ENCODE measurements at places on chromosomes 2 and 18.

DNA sequence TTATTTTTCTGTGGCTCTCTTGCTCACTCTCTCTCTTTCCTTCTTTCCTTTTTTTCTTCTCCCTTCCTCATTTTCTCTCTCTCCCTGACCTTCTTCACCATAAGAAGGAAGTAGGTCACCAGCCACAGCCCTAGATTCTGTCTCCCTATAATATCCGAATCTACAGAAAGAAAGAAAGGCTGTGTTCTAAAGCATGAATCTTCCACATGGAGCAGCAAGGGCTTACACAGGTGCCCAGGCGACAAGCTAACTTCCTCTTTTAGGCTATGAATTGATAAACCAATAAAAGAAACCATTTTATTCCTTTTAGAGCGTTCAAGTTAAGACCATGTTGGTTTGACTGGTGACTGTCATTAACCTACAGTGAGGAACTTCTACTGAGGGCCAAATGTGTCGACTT, 49.3 kb downstream of the CACNB4 start:
- DNase-seq: no peak

DNA sequence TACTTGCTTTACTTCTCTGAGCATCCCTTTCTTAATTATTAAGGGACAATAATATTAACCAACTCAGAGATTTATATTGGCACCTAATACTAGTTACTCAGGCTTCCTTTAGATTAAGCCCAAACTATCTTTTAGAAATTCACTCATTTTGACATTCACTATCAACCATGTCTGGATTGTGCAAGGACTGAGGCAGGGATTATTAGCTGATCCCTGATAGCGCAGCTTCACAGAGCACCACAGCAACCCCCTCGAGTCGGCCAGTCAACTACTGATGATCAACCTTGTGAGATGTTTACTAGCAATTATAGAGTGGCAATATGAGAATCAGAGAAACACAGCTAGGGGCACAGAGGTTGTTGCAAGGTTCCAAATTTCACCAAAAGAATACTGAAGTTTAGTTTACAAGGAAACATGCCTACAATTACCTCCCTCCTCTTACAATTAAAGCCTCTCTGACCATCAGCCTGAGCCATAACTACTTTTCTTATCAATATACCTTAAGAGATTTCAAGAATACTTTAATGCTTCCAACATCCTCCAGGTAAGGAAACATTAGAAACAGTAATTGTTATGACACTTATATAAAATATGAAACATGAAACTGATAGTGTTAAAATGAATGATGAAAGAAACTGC, 191.6 kb downstream of the TCF4 start:
- no peak for DNase-seq

DNA sequence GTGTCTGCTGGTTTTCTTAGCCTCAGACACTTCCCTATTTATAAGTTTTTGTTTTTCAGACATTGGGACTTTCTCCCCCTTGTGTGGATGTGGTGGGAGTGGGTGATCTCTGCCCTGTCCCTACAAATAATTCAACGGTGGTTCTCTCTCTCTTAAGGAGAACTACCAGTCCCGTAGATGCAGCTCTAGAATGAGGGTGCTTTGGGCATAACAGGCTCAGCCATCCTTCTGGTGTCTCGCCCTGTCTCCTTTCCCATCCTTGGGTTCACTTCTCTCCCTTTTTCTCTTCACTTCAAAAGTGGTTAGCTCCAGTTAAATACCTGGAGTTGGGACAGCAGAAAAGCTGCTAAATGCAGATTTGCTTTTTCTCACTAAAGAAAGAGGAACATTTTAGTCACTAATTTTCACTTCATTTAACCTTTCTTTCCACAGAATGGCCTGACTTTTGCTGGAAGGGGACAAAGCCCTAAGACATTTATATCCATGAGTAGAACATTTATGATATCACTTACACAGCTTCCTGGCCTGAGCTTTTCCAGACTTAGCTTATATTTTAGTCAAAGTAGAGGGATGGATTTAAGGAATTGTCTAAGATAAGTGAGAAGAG, 121.2 kb upstream of the CXCR4 start:
- no peak for DNase-seq

DNA sequence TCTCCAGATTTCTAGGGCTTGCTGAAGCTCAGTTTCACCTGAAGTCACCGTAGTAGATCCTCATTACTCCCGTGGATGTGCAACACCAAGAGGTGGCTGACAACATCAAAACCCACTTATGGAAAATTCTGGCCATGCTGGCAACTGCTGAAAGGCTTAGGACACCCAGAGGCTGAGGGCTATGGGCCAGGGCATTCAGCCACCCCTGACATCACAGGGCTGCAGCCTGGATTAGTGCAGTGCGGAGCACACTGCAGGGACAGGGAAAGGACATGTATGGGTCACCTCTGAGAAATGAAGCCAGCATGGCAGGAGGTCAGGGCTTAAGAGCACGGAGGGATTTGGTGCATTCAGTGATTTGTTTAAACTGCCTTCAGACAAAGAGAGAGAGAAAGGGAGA, 300.6 kb downstream of the TDRD15 start:
- no peak for DNase-seq

GRCh38 chr2:150166313-150167051, 321.0 kb downstream of the RND3 start:
- DNase-seq: no peak

GRCh38 chr2:81583311-81584108, 1279.0 kb upstream of the LRRTM1 start:
- no peak for DNase-seq

DNA sequence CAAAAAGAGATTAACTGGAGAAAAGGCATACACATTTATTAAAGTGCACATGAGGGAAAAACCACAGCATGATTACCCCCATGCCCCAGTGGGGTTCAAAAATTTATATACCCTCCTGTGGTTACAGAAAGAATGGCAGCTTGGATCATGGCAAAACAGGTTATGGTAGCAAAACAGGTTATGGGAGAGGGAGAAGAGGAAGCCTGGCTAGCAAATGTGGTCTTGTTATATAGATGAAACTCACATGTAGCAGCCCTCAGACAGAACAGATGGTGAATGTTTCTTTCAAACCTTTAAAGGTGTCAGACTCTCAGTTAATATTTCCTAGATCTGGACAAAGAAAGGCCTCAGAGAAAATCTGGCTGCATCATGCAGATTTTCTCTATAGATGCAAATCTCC, 178.2 kb upstream of the ZC3H15 start:
- no peak for DNase-seq

- DNase-seq: peak; percentile 53
Measured at GRCh38 chr2:127067620-127068350, 39.2 kb downstream of the BIN1 start.

GRCh38 chr2:206361407-206362045, 81.8 kb upstream of the ADAM23 start:
- DNase-seq: no peak

DNA sequence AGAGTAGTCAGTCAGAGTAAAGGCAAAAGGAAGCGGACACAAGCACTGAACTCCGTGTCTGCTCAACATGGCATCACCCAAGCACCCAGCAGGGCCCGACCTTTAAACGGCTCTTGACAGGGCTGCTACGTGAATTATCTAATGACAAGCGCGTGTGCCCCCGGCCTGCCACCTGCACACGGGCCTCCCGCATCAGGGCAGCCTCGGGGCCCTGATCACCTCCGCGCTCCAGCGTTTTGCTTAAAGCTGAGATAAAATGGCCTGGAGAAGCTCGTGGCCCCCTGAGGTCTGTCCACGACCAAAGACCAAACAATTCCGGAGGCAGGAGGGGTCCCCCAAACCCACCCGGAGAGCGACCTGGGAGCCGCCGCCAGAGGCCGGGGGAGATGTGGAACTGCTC, 376 bp downstream of the NDUFA10 start:
- peak; percentile 16 for DNase-seq

- DNase-seq: no peak
Measured at GRCh38 chr18:62348474-62348873, 23.4 kb downstream of the TNFRSF11A start.

DNA sequence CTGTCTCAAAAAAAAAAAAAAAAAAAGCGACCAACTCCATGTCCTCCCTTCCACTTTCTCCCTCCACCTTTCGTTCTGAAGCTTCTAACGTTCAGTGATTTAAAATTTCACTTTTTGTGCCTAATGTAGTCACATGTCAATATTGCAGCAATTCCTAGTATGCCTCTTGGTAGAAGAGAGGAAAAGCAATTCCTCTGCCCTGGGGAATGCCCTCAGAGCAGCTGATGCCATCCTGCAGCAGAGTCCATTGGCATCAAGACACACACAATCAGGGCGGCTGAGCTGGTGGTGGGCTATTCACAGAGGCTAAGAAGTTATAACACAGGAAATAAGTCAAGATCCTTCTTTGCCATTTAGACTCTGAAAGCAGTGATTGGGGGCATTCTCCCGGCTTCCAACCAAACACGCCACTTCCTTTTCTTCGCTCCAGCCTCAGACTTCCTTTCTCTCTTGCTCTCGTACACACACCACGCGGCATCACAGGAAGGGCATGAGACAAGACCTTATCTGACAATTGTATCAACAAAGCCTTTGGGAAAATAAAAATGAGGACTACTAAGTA, 71.9 kb downstream of the MOGAT1 start:
- DNase-seq: no peak

DNA sequence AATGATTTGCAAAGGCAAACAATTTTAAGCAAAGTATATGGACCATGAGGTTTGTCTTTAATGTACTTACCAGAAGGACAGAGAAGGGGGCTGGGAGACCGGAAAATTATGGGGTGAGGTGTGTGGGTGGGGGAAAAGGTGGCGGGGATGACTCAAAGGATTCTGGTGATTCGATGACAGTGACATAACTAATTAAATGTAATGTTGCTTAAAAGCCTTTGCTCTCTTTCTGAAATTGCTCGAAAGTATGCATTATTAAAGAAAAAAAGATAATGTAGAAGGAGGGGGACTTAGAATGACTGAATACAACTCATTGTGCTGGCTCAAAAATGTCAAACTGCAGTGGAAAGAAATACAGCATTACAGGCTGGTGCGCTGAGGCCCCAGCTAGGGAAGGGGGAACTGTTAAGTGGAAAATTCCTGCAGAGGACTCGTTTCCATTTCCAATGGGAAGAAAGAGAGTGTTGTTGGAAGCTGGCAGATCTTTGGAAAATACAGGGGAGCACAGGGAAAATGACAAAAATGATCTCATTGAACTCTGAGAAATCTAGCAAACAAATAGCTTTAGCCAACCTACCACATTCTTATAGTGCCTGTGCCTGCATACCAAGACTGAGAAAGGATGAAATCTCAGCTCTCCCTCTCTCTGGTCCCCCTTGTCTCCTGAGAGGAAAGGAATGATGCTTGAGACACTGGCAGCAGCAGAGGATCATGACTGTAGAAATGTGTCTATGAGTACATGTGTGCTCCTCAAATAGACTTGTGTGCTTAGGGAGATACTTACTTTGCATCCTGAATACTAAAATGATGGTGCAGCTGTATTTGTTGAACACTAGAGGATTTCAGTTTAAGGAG, 632.4 kb downstream of the NYAP2 start:
- DNase-seq: no peak

GRCh38 chr2:3429066-3429610, 49.6 kb downstream of the TRAPPC12 start:
- no peak for DNase-seq

- no peak for DNase-seq
Measured at GRCh38 chr2:168752361-168752760, 50.1 kb upstream of the NOSTRIN start.

- DNase-seq: no peak
Measured at GRCh38 chr2:166170356-166170755, 42.5 kb upstream of the SCN1A start.

DNA sequence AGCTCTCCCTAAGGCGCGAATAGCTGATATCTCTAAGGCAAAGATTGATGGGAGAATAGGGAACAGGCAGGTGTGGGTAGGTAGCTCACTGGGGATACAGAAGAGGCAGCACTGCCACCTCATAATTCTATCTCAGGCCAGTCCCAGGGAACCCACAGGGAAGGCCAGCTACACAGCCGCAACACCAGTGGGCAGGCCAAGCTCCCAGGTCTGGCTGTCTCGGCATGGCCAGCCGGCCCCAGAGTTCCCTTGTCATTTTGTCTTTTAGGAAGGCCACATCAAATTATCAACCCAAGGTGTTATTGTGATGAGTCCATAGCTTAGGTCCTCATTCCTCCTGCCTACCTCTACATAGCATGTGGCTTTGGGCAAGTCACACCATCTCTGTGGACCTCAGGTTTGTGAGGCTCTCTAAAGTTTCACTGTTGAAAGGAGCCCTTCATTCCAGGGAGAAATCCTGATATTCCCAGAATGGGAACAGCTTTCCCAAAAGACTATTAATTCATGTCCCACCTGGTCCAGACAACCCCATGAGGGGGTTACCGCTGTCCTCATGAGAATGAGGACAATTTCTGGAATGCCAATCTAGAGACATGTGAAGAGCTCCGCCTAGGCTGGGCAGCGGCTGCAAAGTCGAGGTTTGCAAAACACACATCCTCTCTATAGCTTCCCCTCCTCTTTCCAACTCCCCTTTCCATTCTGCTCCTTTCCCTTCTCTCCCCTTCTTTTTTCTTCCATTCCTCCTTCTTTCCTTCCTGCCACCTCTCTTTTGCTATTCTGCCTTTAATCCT, 287.1 kb upstream of the ID2 start:
- no peak for DNase-seq

DNA sequence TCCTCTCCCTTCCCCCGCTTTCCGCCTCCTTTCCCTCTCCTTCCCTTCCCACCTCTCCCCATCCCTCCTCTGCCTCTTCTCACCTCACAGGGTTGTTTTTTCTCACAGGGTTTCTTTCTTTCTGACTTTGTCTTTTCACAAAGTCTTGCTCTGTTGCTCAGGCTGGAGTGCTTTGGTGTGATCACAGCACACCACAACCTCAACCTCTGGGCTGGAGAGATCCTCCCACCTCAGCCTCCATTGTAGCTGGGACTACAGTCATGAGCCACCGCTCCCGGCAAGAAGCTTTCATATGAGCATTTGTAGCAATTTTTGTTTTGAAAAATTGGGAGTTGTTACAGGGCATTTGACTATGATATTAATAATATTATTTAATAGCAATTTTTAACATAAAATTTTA, 32.9 kb downstream of the ACSL3 start:
- no peak for DNase-seq

DNA sequence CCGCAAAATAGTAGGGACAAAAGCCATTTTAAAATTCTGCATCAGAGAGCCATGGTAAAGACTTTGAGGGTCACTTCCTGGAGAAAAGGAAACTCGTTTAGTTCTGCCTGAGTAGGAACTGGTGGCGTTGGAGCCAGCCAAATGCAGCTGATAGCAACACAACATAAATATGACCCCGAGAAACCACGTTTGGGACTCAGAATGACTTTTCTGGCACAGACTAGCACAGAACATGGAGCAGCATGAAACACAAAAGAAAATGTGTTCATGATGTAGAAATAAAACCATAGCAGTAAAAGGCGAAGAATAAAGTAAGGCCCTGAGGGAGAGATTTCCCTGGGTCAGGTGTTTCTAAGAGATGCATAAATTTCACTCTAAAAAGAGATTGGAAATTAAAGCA, 149.2 kb upstream of the KLHL29 start:
- no peak for DNase-seq

DNA sequence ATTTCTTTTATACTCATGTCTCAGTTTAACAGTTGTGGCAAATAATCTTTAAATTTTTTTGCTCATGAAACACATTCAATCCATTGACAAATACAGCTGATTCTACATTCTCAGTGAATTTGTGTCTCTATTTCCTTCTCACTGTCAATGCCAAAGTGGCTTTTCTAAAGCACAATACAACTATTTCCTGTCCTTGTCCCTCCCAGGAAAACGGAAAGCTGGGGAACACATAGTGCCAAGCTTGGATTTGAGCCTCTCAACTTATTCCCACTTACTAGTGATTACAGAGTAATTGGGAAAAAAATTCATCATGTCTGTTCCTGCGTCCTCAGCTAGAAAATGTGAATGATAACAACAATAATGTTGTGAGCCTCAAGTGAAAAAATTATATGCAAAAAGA, 899.7 kb upstream of the CDH2 start:
- DNase-seq: no peak

Data from T-helper 1 cell (primary cell).